Mesendoderm (in vitro differentiated cells): ENCODE measurements at places on chromosomes 6 and 20.
A peak's percentile ranks its signal among the peaks of the same experiment; 100 is the strongest.

GRCh38 chr20:46897328-46897880 is 2.8 kb downstream of the EYA2 start:
- H3K4me3 ChIP-seq = no peak overlapping the region
- peaks cover 14% of the 10 kb centered on the region for H3K27me3 ChIP-seq
- peaks cover 2% of the 10 kb centered on the region for H3K4me1 ChIP-seq
- H3K36me3 ChIP-seq = no peaks in the 10 kb centered on the region
- DNase-seq = no peak

DNA sequence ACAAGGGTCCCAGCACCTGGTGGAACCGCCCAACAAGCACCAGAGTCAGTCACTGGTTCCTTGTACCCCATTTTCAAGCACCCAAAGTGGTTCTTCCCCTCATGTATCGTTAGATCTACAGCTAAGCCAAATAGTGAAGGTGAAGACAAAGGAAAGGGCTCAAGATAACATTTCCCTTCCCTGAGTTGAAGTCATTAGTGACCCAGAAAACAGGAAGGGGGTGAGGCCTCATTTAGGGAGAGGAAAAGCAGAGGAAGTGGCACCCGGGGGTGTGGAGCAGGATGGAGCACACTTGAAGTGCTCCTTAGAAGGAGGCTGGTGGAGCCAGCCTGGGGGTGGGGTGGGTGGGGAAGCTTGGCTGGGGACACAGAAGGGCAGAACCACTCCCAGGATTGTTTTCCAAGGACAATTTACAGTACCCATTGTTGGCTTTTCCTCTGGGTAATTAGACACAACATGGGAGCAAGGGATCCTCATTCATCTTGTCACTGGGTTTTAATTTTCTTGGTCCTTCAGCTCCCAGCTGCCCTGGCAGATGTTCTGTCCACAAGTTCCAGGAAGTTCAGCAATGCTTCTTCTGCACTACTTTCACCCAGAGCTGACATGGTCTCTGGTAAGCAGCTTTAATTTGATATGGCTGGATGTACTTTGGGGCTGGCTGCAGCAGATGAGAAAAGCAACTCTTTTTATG is 73.3 kb upstream of the CD93 start:
- no peaks in the 10 kb centered on the region for H3K36me3 ChIP-seq
- no peak for DNase-seq
- H3K4me3 ChIP-seq = no peak overlapping the region
- peaks cover 5% of the 10 kb centered on the region for H3K4me1 ChIP-seq

DNA sequence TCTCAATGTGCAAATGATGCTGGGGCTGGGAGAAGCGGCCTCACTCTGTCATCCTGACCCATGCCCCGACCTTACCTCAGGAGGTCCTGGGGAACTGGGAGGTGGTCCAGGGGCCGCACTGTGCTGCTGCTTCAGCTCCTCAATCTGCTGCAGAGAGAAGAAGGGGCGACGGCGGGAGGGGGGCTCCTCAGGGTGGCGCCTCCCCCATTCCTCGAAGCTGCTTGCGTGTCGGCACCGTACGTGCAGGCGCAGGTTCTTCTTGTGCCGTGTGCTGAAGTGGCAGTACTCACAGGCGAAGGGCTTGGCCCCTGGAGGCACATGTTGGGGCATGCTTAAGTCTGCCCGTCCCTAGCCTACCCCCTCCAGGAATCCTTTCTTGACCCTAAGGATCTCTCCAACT is 12.9 kb downstream of the ZNF335 start:
- no peak overlapping the region for H3K27ac ChIP-seq
- peaks cover 18% of the 10 kb centered on the region for H3K36me3 ChIP-seq
- no peaks in the 10 kb centered on the region for H3K27me3 ChIP-seq
- no peaks in the 10 kb centered on the region for H3K4me1 ChIP-seq

DNA sequence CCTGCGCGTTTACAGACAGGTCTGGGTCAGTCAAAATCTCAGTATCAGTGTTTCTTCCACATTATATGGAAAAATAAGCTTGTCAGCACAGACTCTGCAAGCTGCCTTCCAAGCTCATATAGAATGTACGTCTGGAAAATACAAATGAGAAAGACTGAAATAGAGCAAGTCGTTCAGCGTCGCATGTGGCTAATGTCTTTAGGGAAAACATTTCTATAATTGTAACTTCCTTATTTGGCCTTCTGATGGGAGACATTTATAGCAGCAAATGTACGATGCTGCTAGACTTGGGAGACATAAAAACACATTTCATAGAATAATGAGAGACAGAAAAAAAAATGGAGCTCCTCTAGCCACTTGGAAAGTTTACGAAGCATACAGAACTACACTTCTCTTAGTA is 122.2 kb downstream of the KIF16B start:
- no peaks in the 10 kb centered on the region for H3K27me3 ChIP-seq
- H3K27ac ChIP-seq = no peak overlapping the region
- no peak overlapping the region for H3K4me3 ChIP-seq
- H3K4me1 ChIP-seq = no peaks in the 10 kb centered on the region
- no peaks in the 10 kb centered on the region for H3K36me3 ChIP-seq
- no peak for DNase-seq

DNA sequence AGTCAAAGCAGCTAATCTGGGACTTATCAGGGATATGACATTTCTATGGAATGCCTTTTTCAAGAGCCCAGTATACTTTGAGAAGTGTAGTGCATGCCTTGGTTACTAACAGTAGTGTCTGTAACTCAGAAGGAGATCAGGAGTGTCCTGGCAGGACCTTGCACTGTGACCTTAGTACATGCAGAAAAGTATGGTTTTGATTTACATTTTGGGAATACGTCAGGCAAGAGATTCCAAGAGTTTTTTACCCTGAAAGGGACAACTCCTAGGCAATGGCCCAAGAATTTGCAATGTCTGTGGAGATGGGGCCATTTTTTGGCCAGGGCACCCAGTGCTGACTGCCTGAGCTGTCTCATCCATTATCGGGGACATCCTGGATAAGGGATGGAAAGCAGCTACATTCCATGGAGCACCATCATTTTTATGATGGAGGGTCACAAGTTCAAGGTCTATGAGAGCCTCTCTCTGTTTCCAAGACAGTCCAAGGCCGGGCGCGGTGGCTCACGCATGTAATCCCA is 80.2 kb downstream of the FAM50B start:
- no peak overlapping the region for H3K27ac ChIP-seq
- no peaks in the 10 kb centered on the region for H3K27me3 ChIP-seq
- no peaks in the 10 kb centered on the region for H3K4me1 ChIP-seq
- H3K36me3 ChIP-seq = no peaks in the 10 kb centered on the region

DNA sequence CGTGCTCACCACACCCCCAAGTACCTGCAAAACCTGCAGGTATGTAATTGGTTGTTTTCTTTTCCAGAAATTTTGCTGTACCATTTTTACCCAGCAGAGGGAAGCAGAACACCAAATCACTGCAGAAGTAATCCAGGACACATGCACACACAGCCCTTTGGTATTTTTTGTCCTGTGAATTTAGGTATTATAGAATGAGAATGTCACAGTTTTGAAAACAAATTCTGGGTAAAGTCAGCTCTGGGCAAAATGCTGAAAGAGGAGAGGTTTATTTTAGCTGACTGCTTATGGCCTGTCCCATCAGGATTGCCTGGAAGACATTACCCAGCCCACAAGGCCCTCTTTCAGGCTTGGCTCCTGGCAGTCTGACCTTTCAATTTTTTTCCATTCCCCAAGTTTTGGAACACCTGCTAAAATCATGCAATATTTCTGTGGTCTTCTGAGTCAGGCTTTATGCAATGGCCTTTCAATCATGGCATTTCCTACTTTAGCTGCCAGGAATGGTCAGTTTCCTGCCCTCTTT is 3.5 kb upstream of the EFHC1 start:
- peaks cover 2% of the 10 kb centered on the region for H3K4me1 ChIP-seq
- peak; percentile 88 for DNase-seq
- H3K4me3 ChIP-seq = no peak overlapping the region
